ENCODE measurements at places on chromosomes 12 and 14. TPM values are rescaled to one million over a fixed set of nuclear protein-coding genes. Genes with fewer than 3 reads are reported as not detected.

DNA sequence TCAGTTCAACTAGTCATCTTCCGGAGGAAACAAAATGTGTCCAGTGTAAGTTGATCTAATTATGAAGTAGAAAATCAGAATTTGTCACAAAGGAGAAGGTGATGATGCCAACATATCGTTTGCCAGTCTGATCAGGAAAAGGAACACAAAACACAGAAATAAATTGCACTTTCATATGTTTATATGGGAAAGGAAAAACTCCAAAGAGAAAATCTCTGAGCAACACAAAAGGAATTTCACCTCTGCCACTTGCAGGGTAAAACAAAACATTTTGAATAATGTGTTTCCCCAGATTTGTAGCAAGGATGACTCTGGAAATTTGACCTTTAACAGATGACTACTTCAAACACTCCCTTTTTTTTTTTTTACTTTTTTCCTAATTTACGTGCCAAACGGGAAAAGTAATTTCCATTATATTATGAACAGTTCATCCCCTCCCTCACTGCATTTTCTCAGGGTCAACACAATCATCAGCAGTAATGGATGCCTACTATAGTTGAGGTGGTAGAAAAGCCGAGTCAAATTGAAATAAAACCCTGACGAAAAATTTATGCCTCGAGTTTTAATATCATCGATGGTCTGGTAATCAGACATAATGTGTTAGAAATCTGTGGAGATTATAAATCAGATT lies 25.6 kb downstream of the MGAT4C start:
- DNase-seq: peak; percentile 48

ARHGEF40 gene
- total RNA-seq: 71.9 TPM

- no peak for DNase-seq
Measured at GRCh38 chr14:59207506-59207933, 19.1 kb downstream of the DAAM1 start.

- DNase-seq: peak; percentile 87
Measured at GRCh38 chr12:94172973-94173372, 24.6 kb downstream of the PLXNC1 start.

DNA sequence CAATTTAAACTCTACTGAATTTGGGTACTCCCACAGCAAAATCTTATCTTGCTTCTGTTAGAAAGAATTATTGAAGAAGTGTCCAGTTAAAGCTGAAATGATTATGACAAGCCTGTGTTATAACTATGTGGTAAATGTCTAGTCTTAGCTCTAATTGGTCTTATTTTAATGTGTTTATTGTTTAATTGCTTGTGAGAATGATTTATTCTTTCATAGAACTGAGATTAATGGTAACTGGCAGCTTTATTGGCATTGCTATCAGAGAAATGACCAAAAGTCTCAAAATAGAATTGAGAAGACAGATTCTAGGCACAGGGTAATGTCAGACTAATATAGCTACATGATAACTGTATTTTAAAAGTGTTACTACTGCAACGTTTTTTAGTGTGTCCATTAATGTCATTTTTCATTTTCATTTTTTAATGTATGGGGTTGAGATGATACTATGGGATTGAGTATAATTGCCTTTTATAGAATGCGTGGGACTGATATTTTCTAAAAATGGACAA lies 458.7 kb downstream of the AEBP2 start:
- DNase-seq: no peak

GRCh38 chr12:113208041-113208934 lies 13.0 kb upstream of the TPCN1 start:
- DNase-seq: no peak

- no peak for DNase-seq
Measured at GRCh38 chr12:71236133-71236660, 78.4 kb upstream of the TSPAN8 start.

TMPO gene
- total RNA-seq: 130 TPM

GRCh38 chr12:113299619-113300237 lies 35.2 kb downstream of the SLC8B1 start:
- DNase-seq: peak; percentile 82

KCNJ8 gene
- total RNA-seq: 2.1 TPM

DNA sequence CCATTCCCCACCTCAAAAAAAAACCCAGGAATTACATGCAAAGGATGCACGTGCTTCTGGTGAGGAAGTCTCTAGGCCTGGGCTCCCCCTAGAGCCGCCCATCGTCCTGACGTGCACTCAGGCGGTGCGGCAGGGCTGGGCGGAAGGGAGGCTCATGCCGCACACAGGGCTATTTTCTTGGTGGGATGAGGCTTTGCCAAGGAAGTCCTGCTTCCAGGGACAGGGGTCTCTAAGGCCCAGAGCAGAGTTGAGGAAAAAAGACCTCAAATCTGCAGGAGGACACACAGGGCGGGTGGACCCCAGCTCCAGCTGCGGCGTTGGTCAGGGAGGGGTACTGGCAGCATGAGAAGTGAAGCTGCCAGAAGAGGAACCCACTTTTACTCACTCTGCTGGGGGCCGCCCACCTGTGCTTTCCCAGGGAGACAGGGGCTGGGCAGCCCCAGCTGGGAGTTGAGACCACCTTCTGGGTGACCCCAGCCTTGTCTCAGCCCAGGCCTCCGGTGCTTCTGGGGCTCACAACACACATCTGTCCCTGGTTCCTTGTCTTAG lies 4.2 kb downstream of the RHOF start:
- no peak for DNase-seq

DNA sequence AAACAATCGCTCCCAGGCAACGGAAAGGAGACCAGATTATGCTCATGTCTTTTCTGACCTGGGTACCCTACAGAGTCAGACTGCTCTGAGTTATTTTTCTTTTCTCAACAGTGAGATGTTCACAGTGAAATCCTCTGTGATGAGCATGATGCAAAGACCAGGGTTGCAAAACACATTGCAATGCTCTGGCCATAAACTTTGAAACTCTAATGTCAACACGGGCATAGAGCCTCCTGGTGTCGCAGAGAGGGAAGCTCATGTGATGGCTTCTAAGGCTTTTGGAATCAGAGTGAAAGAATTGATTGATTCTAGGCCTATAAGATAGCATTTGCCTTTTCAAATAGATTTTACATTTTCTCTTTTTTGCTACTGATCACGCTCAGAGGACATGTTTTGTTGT lies 193.4 kb downstream of the RASSF9 start:
- DNase-seq: peak; percentile 51

- no peak for DNase-seq
Measured at GRCh38 chr12:14803830-14804160, 325 bp downstream of the C12orf60 start.

GRCh38 chr12:102513272-102513671 lies 32.9 kb upstream of the IGF1 start:
- no peak for DNase-seq

GRCh38 chr14:100775831-100776591 lies 49.3 kb downstream of the DLK1 start:
- DNase-seq: no peak

RAD9B gene
- total RNA-seq: 5.5 TPM

- DNase-seq: peak; percentile 84
Measured at GRCh38 chr12:57837864-57838562, 8.5 kb downstream of the CTDSP2 start.

RPGRIP1 gene
- not detected for total RNA-seq

DNA sequence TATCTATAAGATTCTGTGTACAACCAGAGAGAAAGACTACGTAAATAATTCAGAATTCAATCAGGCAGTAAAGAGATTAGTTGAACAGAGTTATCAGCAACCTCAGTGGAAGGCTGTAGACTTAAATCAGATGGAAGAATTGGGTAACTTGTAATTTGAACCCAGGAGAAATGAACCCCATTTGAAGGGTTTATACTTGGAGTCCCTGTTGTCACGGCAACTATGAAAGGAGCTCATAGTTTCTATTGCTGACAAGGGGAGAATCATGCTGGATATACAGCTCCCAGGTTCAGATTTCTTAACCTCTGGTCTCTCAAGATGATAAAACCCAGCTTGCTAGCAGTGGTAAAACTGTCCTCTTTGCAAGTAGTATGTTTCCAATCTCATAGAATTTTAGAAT lies 54.4 kb upstream of the BMP4 start:
- no peak for DNase-seq

RNASE3 gene
- total RNA-seq: not detected

DNA sequence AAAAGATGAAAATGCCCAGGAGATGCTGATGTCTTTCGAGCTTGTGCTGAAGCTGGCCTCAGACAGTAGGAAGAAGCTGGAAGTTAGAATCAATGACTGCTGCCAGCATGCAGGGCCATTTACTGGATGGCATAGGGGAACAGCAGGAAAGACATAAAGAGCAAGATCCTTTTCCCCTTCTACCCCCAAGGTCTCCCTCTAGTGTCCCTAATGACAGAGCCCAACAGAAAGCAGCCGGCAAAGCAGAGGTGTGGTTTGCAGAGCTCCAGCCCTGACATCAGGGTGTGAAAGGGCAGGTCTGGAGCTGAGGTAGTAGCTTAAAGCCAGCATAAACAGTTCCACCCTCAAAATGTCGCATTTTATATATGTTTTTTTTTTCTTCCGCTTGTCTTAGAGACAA lies 1560.7 kb upstream of the TMEM132C start:
- no peak for DNase-seq

GRCh38 chr12:43309959-43310358 lies 242.0 kb downstream of the ADAMTS20 start:
- no peak for DNase-seq

- no peak for DNase-seq
Measured at GRCh38 chr12:1934068-1934467, 15.6 kb upstream of the CACNA2D4 start.

GRCh38 chr14:100386121-100386520 lies 63.0 kb downstream of the SLC25A47 start:
- peak; percentile 44 for DNase-seq

- no peak for DNase-seq
Measured at GRCh38 chr14:91350813-91351511, 66.7 kb downstream of the CCDC88C start.

GRCh38 chr12:14613718-14614117 lies 46.0 kb upstream of the PLBD1 start:
- DNase-seq: no peak

SLC5A8 gene
- not detected for total RNA-seq

LGALS3 gene
- 83.3 TPM for total RNA-seq

GRCh38 chr12:124404162-124404784 lies 109.4 kb downstream of the RFLNA start:
- DNase-seq: peak; percentile 38

DNA sequence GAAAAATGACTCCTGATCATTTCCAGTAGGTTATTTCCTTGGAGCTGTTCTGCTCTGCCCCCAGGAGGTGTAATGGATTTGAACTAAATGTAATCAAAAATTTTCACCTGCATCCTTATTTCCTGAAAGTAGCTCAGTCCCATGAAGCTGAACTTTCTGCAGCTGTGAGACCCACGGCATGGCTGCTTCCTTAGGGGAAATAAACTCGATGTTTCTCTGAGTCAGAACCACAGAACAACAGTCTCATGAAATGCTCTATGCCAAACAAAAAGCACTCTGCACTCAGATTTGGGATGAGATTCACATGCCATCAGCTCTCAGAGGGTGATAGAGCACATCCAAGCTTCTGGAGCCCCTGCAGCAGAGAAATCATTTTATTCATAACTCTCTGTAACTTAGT lies 224.1 kb upstream of the PLEKHG7 start:
- no peak for DNase-seq

DNA sequence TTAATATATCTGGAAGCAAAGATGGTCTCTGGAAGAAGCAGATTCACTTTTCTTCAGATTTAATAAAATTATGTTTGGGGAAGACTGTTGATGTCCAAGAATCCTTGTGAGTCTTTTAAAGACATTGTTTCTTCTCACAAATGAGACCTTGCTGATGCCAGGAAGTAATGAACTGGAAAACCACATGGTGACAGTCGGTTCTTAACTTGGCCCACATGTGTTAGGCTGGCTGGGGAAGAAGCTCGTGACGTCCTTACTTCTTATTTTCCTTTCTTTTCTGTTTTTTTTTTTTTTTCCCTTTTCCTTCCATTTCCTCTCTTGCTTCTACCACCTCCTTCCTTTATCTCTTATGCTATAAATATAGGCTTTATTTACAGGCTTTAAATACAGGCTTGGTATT lies 950.2 kb downstream of the BCL11B start:
- no peak for DNase-seq

- no peak for DNase-seq
Measured at GRCh38 chr12:132049876-132050275, 94.2 kb downstream of the DDX51 start.

NELL2 gene
- 4.6 TPM for total RNA-seq

DNA sequence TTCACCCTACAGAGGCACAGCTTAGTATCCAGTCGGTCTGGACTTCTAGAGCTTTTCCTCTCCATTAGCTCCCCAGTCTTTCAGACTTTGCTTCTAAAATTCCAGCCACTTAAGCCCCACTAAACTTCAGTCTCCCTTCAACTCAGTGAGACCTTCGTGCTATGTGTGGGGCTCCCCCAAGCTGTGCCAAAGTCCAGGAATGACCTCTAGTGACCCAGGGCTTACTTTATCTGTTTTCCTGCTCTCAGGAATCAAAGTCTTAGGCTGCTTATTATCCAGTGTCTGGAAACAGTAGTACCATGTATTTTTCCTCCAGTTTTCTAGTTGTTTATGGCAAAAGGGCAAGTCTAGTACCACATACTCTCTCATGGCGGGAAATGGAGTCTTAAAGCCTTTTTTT lies 77.8 kb downstream of the IFT43 start:
- DNase-seq: no peak

PTPN6 gene
- total RNA-seq: not detected

DNA sequence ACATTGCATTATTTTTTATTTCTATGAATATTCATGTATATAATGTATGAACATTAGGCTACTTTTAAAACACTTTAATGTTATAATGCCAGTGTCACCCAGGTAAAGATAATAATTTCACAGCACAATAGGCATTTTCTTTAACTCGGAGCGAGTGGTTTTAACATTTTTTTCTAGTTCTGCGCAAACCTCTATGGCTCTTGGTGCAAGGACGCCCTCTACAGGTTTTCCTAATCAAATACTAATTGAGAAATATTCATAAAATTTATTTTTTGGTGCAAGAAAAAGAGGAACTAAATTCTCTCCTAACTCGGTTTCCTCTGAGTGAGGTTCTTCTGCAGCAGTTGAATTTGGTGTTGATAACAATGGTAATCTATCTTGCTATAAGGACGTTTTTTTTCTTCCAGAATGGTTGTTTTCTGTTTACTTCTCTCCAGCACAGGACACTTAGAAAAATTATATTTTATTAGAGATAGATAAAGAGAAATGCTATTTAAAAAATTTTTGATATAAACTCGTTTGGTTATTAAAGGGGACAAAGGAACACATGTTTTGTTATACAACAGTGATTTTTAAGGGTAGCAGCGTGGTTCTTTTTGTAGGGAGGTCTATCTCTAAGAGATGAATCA lies 2.4 kb upstream of the WIF1 start:
- DNase-seq: peak; percentile 54

GRCh38 chr14:70317969-70318634 lies 41.4 kb downstream of the COX16 start:
- DNase-seq: peak; percentile 70

OR4E2 gene
- not detected for total RNA-seq

DNA sequence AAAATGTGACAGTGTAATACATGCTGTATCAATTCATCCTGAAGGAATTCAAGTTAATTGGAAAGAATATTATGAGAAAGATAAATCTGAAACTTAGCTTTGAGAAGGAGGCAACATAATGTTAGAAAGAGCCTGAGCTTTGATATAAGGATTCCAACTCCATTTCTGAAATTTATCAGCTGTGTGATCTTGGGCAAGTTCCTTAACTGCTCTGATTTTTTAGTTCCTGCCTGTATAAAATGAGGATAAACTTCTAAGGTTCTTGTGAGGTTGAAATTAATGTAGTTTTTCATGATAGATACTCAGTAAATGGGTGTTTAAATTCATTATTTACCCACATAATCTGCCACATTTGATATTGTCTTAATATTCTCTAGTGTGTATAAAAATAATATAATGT lies 14.6 kb upstream of the ATP2B1 start:
- DNase-seq: no peak

- no peak for DNase-seq
Measured at GRCh38 chr12:18640321-18640955, 97.4 kb downstream of the PLCZ1 start.

GRCh38 chr14:34766060-34766459 lies 51.7 kb upstream of the CFL2 start:
- no peak for DNase-seq

Measured in fibroblast of the aortic adventitia (primary cell).